ENCODE measurements at places on chromosomes 6 and 20.

- DNase-seq: no peak
These were observed 7.4 kb downstream of the ADAT2 start for GRCh38 chr6:143443096-143443495.

GRCh38 chr6:8993111-8993510 is 557.8 kb upstream of the SLC35B3 start:
- no peak for DNase-seq

DNA sequence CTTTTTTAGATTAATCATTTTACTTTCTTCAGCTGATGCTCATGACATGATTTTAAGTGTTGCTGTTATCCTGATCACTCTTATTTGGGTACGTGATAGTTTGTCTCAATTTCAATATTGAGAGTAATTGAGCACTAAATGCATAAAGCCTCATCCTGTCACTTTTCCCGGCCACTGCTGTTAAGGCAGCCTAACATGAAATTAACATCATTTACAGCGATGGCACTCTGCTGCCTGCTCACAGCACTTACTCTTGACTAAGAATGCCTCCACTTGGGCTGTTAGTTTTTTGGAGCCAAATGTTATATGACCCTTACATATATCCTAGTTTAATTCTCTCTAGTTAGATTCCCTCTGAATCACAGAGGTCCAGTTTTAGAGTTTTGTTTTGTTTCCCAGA is 107.3 kb downstream of the SLX4IP start:
- DNase-seq: no peak

DNA sequence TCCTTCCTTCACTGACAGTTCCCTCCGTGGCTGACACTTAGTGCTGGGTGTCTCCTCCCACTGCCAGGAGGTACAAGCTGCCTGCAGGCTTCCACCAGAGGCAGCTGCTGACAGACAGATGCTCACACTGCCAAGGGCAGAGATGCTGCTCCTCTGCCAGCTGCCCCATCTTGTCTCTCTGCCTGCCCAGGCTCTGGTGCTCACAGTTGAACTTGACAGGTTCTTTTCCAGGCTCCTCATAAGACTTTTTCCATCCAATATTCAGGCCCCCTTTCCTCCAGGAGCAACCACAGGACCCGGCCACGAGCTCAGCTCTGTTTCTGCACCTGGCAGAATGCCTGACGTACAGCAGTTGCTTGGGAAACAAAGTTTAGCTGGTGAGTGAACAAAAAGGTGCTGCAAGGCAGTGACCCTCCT is 79.8 kb downstream of the PSMB1 start:
- no peak for DNase-seq

DNA sequence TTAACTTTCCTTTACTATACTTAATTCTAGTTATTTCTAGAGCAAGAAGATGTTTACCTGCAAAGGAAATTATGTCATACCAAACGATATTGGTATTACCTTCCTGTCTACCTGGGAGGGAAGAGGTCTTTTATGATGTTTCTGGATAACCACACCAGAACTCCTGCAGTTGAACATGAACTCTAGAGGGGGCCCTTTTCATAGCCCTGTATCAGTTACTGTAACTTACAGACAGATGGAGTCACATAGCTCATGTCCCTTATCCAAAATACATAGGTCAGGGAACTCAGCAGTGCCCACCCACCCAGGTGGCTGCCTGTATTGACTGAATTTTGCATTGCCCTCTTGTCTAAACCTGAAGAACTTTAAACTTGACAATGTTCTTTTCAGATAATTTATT is 35.1 kb upstream of the MYL9 start:
- DNase-seq: no peak

GRCh38 chr6:104218116-104218515 is 641.6 kb downstream of the HACE1 start:
- DNase-seq: no peak

- DNase-seq: no peak
These were observed 1.9 kb downstream of the LRFN2 start for GRCh38 chr6:40585223-40585622.

- no peak for DNase-seq
These were observed 60.9 kb downstream of the EPB41L2 start for GRCh38 chr6:131001945-131002660.

DNA sequence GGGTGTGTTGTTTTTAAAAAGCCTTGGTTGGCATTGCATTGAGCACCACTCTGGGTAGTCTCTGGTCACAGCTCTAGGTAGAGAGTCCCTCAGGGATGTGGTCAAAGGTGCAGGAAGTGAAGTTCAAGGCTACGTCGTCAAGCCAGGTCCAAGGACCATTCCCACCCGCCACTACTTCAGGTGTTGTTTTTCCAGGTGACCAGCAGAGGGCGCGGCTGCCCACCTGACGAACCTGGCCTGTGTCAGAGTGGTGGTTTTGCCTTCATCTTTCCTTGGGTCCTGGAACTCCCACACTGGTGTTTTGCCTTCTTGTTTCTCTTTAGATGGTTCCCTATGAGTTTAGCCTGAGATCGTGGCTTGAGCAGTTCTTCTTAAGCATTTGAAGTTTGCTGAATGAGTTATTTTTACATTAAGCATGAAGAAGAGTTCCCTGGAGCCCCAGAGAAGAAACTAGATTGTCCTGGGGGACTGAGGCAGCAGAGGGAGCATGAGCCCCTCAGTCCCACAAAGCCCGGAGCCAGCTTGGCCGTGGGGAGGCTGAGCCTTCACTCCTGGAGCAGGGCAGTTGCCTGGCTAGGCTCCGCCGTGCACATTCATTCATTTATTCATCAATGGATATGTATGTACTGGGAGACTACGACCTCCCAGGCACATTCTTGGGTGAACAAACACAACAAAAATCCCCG is 5.6 kb upstream of the PHACTR3 start:
- DNase-seq: no peak

DNA sequence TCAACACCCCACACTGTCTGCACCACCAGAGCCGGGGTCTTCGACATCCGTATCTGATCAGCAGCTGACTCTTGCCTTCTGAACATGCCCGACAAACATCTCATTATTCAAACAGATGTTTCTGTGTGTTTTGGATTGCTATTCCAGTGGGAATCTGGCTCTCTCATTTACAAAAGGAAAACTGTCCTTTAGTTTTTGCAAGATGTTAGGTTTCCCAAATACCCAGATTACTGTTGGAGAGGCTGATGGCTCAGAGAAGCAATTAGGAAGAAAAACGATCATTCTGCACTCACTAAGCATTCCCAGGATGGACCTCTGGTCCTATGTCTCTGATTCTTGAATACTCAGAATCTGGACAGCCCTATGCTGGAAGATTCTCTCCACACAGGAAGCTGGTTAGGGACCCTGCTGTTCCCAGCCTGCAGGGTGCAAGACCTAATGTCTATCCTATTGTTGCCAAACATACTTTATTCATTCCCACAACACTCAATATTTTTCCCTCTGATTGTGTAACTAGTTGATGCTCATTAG is 532.9 kb downstream of the CDH26 start:
- no peak for DNase-seq

DNA sequence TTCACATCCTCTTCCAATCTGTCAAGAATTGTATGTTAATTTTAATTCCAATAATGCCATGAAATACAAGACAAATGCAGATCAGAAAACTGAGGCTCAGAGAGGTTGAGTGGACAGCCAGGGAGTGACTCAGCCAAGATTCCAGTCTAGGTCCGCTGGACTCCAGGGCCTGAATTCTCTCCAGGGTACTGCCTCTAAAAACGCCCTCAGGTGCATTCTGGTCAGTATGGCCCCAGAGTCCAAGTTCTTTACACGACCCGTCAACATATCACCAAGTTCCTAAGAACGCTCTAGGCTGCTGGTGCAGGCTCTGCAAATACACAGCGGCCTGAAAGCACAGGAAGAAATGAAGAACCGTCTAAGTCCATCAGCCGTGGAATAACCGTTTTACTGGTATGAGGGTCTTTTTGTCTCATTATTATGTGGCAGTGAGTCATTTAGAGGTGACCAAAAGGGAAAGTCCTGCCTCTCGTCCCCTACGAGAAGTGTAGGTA is 709 bp upstream of the ASXL1 start:
- no peak for DNase-seq

DNA sequence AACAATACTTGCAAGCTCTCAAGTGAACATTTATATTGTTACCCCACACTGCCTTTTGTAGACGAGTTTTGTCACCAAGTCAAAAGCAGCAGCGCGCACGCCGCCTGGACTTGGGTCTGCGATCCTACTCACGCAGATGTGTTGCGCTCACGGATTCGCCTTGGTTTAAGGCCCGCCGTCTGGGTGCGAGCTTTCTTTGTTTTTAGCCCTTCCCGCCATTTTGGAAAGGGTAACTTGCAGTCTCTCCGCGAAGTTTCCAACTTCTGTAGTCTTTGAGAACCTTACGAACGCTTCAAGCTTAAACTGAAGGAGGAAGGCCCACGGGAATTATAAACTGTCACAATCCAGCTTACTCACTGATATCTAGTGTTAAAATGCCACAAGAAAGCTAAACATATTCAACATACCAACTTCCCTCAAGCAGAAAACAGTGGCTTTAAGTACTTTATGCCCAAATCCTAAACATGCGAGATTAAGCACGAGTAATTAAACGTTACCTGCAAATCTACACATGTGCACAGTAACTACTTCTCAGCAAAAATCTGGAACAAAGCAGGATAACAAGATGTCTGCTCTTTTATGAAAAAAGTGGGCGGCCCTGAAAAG is 80.4 kb upstream of the BTN3A2 start:
- DNase-seq: no peak

GRCh38 chr6:1873781-1874180 is 264.1 kb downstream of the FOXC1 start:
- no peak for DNase-seq

- no peak for DNase-seq
These were observed 67.8 kb upstream of the SASH1 start for GRCh38 chr6:148274809-148275208.
